K562 (cell line): ENCODE measurements at places on chromosomes 5 and 9. TPM values are rescaled to one million over a fixed set of nuclear protein-coding genes. Genes with fewer than 3 reads are reported as not detected.

NMUR2 gene
- not detected in 2 replicates for polyA plus RNA-seq

PRLR gene
- not detected in 2 replicates for polyA plus RNA-seq

DNM1 gene
- polyA plus RNA-seq, result 17.6 TPM in 2 replicates

BARHL1 gene
- polyA plus RNA-seq, result not detected in 2 replicates

ARSI gene
- polyA plus RNA-seq, result not detected in 2 replicates

C9orf50 gene
- not detected in 2 replicates for polyA plus RNA-seq

OR13F1 gene
- polyA plus RNA-seq, result not detected in 2 replicates
